ENCODE measurements at places on chromosomes 6 and 20.
A peak's percentile ranks its signal among the peaks of the same experiment; 100 is the strongest.

GRCh38 chr6:166678426-166678825 lies 51.4 kb upstream of the RPS6KA2 start:
- no peak for DNase-seq

DNA sequence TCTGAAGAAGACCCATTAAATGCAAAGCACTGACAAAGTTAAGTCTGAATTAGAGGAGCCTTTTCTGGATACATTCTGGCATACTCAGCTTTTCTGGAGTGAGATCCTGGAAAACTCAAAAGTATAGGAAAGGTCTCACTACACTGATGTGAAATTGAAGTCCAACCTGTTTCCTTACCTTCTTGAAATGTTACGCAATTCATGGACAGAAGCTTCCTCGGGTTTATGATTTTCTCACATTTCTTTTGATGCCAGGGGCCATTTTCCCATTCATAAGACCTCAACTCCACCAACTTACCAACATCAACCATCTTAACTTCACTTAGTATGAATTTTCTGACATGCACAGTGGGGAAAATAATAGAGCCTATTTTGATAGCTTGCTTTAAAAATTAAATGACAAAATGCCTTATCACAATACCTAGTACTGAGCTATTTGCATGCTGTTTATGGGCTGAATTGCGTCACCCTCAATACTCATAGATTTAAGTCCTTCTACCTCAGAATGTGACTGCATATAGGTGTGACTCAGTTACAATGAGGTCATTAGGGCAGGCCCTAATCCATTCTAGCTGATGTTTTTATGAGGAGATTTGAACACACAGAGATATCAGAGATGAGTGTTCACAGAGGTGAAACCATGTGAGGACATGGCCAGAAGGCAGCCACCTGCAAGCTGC lies 73.4 kb upstream of the RAB32 start:
- no peak for DNase-seq

DNA sequence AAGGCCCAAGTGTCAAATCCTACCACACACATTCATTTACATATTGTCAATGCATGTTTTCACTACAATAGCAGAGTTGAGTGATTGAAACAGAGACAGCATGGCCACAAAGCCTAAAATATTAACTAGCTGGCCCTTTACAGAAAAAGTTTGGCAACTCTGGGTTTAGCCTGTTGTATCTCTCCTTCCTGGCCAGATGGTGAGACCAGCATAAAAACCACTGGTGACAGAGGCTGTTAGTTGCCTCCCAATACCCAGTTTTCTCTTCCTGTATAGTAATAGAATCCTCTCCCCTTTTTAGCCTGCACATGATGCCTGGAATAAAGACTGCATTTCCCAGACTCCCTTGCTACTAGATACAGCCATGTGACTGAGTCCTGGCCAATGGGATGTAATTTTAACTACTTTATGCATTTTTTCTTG lies 100.0 kb upstream of the TAB2 start:
- DNase-seq = no peak

DNA sequence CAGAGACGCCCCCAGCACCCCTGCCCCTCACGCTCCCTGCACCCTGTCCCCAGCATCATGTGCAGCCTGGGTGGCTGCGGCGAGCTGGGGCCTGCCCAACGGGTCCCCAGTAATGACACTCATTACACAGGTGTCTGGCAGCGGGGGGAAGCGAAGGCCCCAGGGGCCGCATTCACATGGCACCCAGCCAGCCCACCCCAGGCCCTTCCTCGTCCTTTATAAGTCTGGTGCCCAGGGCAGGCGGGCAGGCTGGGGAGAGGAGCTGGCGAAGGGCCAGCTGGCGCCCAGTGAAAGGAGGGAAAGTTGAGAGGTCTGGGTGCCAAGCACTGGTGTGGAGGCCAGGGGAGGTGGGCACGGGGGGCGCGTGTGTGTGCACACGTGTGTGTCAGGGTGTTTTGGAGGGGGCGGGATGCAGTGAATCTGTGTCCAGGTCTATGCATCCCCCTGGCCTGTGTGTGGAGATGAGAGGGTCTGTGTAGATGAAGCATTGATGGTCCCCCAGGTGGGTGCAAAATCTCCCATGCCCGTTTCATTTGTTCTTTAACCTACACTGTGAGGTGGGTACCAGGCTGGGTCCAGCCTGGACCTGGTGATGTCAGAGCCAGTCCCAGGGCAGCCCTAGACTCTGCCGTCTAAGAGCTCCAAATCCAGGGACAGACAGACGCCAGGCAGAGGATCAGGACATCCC lies 105.3 kb downstream of the CEBPB start:
- DNase-seq = peak; percentile 10

GRCh38 chr6:160428069-160428430 lies 79.9 kb downstream of the SLC22A3 start:
- DNase-seq = no peak

DNA sequence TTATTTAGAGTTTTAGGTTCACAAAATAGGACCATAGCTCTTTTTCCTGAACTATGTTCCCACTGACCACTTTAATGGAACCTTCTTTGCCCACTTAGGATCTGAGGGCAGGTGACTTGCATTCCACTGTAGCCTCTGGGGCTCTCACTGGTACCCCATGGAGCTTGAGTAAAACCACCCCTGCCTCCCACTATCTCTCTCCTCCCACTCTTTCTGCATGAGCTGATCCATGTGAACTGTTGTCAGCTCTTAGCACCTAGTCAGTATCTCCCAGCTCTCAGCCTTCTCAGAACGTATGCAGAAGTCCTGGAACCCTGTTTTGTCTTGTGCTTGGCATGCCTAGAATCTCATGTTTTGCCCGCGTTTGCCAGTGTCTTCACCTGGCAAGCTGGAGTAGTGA lies 200.6 kb upstream of the SNX9 start:
- no peak for DNase-seq

- DNase-seq = no peak
Measured at GRCh38 chr20:50149481-50150254, 3.9 kb downstream of the PEDS1 start.

GRCh38 chr6:133834472-133835170 lies 54.3 kb upstream of the TCF21 start:
- DNase-seq = no peak

GRCh38 chr20:61135968-61136367 lies 116.1 kb upstream of the CDH4 start:
- DNase-seq = no peak

GRCh38 chr6:131096786-131097185 lies 33.7 kb upstream of the EPB41L2 start:
- no peak for DNase-seq

GRCh38 chr6:160790028-160790792 lies 88.2 kb downstream of the PLG start:
- no peak for DNase-seq

- no peak for DNase-seq
Measured at GRCh38 chr20:61860260-61860987, 205.3 kb downstream of the TAF4 start.

- DNase-seq = no peak
Measured at GRCh38 chr6:79334674-79335073, 100.2 kb upstream of the HMGN3 start.

DNA sequence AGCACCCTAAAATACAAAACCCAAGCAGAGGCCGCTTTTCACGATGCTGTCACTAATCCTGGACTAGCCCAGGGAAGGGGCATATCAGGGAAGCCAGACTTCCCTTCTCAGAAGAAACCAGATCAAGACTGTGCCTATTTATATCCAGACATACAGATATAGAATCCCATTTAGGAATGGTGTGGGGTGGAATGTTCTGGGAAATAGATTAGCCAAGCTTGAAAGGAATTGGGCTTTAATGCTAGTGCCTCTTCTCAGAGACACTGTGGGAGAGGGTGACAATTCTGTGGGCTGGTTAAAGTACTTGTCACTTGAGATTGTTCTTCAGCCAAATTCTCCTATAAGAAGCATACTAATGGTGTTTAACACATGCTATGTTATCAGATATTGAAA lies 45.5 kb downstream of the SNAP25 start:
- DNase-seq = no peak

GRCh38 chr6:154731296-154732218 lies 1.7 kb upstream of the SCAF8 start:
- no peak for DNase-seq

DNA sequence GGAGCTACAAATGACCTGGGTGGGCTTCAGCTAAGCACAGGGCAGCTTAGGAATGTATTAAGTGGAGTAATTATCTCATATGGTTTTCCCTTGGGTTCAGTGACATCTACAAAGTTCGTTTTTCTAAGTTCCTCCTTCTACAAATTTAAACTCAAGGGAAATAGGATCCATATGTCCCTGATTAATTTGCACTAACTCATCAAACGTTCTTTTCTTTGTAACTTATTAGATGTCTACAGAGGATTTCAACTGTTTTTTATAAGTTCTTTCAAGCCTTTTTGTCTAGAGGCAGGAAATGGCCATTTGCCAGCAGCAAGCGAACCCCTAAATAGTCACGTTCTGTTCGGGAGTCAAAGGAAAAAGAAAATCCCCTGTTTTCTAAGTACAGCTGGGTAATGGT lies 1060.3 kb downstream of the KIF16B start:
- DNase-seq = no peak

DNA sequence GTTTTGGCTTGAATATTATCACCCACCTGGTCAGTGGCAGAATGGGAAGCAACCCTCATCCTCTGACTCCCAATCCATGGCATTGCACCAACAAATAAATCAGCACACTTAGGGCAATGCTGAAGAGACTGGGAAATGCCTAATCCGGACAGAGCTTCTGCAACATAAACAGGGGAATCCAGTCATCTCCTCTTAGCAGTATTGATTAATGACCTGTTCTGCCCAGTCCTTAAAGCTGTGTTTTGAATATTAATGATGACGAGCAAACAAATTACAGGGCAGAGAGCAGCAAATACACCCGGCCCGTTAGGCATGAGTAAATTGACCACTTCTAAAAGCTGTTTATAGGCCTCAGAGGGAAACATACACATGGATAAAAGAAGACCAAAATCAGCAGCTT lies 77.0 kb upstream of the B3GAT2 start:
- no peak for DNase-seq

DNA sequence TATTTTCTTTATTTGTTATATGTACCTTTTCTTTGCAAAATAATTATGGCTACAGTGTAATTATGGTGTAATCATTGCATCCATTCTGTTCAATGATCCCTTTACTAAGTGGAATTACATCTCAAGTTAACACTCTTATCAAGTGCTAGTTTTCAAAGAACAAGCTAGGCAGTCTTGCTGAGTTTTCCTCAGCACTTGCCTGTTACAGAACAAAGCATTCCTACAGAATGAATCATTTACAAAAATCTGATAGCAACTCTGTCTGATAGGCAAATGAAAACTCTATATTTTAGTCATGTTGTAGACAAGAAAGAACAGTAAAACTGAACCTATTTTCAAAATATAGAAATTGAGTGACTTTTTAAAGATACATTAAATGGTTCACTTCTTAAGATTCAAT lies 109.8 kb upstream of the POU3F2 start:
- no peak for DNase-seq

GRCh38 chr6:124953808-124954207 lies 8.4 kb upstream of the RNF217 start:
- DNase-seq = no peak

All from CD4-positive, alpha-beta T cell treated with Interleukin-15 for 1 hour (primary cell).